ENCODE measurements at places on chromosomes 16 and 17. TPM values are rescaled to one million over a fixed set of nuclear protein-coding genes. Genes with fewer than 3 reads are reported as not detected.
A peak's percentile ranks its signal among the peaks of the same experiment; 100 is the strongest.

GRCh38 chr17:27293359-27293897, 486 bp upstream of the WSB1 start:
- no peak for DNase-seq

- DNase-seq, result no peak
These were observed 1.6 kb upstream of the HOXB13 start for GRCh38 chr17:48730240-48730550.

GRCh38 chr16:63890081-63890480, 1231.8 kb downstream of the CDH11 start:
- DNase-seq, result peak; percentile 76

GRCh38 chr16:84927621-84928591, 83.4 kb downstream of the ZDHHC7 start:
- no peak for DNase-seq

NDE1 gene
- total RNA-seq, result 23.8 TPM

Data from fibroblast of lung (primary cell).